ENCODE measurements at places on chromosomes 12 and 14.

GRCh38 chr12:47087088-47087688 is 7.4 kb upstream of the AMIGO2 start:
- H3K27ac ChIP-seq: no peak overlapping the region
- H3K27me3 ChIP-seq: peaks cover 10% of the 10 kb centered on the region
- H3K36me3 ChIP-seq: no peaks in the 10 kb centered on the region
- peaks cover 26% of the 10 kb centered on the region for H3K4me1 ChIP-seq
- DNase-seq: no peak

DNA sequence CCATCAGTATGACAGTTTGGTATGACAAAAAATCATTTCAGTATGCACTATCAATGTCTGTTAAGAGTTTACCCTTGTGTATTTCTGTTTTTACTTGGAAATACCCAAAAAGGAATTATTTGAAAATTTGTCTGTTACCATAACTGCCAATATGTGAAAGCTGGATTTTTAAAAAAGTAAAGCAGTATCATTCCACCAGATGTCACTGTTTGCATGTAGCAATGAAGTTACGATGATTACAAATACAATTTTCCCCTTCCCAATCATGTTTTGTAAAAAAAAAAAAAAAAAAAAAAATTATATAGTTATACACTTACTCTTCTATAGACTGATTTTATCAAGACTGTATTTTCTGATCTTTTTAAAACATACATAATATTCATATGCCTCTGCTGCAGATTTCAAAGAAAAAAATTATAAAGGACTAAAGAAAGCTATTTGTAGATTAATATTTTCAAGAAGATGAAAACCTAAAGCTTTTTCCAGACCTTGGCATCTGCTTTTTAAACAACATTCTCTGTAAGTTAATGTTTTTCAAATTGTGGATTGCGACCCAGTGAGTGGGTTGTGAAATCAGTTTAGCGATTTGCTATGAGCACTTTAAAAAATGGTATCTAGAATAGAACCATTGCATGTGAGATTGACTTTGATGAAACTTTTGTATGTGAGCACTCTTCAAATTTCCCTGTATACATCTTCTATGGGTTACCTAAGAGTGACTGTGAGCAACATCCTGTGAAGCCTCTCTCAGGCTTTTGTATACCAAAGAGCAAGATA is 114.2 kb downstream of the TTC6 start:
- peaks cover 10% of the 10 kb centered on the region for H3K36me3 ChIP-seq
- H3K4me3 ChIP-seq: no peak overlapping the region
- no peak overlapping the region for H3K27ac ChIP-seq
- no peak for DNase-seq

DNA sequence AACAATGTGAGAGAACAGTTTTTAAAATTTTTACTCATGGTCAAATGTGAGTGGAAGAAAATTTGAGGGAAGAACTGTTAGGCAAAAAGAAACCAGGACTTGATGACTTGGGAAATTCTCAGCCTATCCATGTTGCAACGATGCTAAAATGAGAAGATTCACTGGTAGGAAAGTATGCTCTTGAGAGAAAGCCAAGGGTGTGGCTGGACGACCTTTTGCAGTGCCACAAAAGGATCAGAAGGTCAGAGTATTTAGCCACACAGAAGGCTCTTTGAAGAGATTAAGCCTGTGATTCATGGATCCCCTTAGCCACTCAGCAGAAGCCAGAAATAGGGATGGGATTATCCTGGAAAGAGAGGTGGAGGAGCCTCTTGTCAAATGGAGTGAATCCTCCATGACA is 336.8 kb downstream of the LRIG3 start:
- H3K27me3 ChIP-seq: no peaks in the 10 kb centered on the region
- no peak overlapping the region for H3K4me3 ChIP-seq
- H3K4me1 ChIP-seq: no peaks in the 10 kb centered on the region
- no peak for DNase-seq

DNA sequence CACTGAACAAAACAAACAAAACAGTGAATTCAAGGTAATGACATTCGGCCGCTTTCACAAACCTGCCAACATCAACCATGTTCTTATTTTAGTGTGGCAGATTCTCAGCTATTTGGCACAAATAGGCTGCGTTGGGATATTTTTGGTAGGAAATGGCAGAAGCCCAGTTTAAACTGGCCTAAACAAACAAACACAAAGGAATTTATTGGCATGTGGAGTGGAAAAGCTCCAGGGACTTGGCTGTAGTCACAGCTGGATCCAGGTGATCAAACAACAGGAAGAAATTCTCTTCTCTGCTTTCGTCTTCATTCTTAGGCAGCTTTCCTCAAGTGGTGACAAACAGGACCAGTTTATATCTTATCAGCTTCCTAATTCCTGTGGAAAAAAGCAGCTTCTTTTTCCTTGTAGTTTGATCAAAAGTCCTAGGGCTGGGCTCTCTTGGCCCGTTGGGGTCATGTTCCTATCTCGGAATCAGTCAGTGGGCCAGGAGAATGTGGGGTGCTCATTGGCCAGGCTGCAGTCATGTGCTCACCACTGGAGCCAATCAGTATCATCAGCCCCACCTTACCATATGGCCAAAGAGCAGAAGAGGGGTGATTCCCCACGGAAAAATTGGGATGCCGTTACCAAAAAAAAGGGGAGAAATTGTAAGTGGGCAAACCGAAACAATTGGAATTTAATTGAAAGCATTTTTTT is 22.6 kb downstream of the C12orf75 start:
- peaks cover 49% of the 10 kb centered on the region for H3K4me1 ChIP-seq
- H3K27me3 ChIP-seq: no peaks in the 10 kb centered on the region
- H3K4me3 ChIP-seq: no peak overlapping the region
- peak overlapping the region; percentile 6 for H3K27ac ChIP-seq
- peaks cover 35% of the 10 kb centered on the region for H3K36me3 ChIP-seq

DNA sequence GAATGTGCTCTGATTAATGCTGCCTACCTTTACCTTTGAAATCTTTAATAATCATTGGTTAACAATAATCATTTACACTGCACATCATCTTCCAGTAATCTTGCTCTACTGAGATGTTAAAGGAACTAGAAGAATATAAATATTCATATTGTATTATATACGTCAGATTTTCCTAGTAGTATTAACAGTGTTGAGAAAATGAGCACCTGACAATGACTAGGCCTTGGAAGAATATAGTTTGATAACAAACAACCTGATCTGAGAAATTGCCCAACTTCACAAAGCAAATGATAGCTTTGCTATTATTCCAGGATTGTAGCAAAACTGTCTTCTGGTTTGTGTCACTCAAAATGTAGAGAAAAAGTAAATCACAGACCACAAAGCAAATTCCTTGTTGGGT is 467.1 kb downstream of the NOVA1 start:
- no peaks in the 10 kb centered on the region for H3K27me3 ChIP-seq
- H3K4me3 ChIP-seq: no peak overlapping the region
